ENCODE measurements at places on chromosomes 6 and 20.

DNA sequence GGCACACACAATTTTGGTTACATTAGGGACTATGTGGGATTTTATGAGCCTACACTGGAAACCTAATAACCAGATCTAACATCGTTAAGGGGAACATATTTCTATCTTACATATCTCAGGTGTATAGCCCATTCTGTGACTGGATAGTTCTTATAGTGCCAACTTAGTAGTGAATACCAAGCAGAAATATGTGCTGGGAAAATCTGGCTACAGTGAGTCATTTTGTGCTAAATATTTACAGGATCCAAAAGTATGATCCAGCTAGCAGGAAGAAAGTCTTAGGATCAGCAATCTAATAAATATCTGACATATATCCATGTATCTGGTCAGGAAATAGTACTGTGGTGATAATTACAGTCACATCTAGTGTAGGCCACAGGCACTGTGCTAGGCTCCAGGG is 94.6 kb upstream of the INSM1 start:
- no peak for DNase-seq

DNA sequence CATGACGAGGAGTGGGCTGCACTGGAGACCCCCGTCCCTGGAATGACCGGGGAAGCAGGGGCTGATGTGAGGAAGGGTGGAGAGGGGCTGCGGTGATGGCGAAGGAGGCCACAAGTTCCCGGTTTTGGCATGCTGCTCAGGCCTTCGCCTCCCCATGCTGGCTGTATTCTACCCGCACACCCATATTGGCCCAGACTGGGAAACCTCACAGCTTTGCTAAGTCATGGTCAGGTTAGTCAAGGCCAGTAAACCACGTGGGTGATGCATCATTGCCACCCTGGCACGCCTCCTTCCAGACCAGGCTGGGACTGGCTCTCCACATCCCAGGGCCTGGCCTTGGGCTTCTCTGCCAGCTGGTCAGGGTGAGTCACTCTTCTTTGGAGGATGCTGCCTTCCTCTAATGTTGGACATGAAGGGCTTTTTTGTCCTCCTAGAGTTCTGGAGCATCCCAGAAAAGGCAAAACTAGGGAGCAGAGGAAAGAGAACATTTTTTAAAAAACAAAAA is 53.8 kb downstream of the PCNA start:
- DNase-seq: peak; percentile 32

DNA sequence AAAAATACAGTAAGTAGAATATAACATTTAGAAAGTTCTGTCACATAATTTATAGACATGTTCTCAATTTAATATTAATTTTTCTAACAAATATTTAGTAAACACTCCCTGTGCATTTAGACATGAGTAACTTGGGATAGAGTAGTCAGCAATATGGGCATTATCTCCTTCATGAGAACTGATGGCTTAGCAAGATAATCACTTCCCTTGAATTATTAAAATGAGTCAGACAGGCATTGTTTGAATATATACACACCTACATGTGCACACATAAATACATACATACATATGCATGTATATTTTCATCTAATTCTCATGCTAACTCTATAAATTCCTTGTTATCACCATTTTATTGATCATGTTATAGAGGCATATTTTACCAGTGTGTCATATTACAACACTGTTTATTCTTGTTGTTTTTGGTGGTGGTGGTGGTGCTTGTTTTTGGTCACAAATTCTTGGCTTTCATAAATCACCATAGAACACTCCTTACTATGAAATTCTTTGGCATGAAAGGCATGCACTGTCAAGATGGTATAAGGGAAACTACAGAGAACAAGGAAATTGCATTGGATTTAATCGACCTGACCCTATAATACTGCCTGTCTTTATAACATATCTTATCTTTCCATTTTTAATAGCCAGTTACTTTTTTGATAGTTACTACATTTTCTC is 434.5 kb upstream of the MANEA start:
- DNase-seq: no peak

- peak; percentile 88 for DNase-seq
Observed at GRCh38 chr6:34656378-34657036, 40.1 kb downstream of the ILRUN start.

- no peak for DNase-seq
Observed at GRCh38 chr6:8014947-8015346, 49.2 kb downstream of the BLOC1S5 start.

- DNase-seq: peak; percentile 21
Observed at GRCh38 chr6:165439928-165440554, 130.6 kb upstream of the C6orf118 start.

DNA sequence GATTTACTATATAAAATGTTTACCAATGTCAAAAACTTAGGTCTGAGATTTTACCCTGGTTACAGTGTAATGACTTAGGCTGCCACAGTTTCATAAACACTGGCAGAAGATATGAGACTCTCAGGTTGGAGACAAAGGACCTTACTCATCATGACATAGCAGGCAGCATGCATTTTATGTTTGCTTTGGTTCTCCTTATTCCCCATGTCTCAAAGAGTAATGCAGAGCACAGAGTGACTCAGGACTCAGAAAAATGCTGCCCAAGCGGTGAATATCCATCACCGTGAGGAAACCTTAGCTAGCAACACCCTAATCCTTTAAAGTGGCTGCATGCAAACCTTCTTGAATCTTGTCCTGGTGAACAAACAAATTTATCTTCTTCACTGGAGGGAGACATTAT is 112.1 kb upstream of the EYS start:
- no peak for DNase-seq

DNA sequence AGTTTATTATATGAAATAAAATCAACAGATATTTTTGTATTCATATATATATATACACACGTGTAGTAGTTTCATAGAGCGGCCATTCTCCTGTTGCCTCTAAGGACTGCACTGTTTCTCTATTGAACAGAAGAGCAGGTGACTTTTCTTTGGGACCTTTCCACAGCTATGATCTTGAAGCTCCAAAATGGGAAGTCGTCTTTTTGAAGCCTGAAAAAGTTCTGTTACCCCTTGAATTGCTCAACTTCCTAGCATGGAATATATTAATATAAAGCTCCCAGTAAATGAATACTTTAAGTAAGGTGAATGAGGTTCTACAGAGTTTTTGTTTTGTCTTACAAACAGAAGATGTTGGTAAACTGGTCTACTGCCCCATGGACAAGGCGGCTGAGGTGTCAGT is 42.2 kb upstream of the ADTRP start:
- DNase-seq: no peak

GRCh38 chr6:582370-582769 is 74.5 kb downstream of the HUS1B start:
- DNase-seq: no peak

DNA sequence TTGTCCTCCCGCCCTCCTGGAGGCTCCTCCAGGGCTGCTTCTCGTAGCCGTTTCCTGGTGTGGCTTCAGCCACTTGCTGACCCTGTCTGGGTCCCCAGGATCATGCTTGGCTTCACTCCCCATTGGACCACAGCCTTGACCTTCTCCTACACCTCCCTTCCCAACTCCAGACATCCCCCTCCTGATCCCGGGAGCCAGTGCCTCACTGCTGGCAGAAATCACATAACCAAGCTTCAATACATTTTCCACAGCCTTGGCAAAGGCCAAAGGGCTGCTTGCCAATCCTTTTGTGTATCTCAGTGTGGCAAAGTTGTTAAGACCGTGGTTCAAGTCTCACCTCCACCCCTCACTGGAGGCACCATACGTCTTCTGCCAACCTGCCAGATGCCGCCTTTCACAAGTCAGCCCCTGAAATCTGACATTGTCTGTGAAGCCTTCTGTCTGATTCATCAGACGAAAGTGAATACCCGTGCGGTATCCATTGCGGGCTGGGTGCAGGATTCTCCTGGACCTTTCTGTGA is 60.1 kb downstream of the PHACTR3 start:
- DNase-seq: no peak

GRCh38 chr6:28357036-28357435 is 7.3 kb downstream of the ZKSCAN3 start:
- DNase-seq: no peak

- peak; percentile 31 for DNase-seq
Observed at GRCh38 chr20:35523298-35523888, 6.1 kb downstream of the C20orf173 start.

- DNase-seq: no peak
Observed at GRCh38 chr6:38459291-38459690, 180.4 kb downstream of the BTBD9 start.

DNA sequence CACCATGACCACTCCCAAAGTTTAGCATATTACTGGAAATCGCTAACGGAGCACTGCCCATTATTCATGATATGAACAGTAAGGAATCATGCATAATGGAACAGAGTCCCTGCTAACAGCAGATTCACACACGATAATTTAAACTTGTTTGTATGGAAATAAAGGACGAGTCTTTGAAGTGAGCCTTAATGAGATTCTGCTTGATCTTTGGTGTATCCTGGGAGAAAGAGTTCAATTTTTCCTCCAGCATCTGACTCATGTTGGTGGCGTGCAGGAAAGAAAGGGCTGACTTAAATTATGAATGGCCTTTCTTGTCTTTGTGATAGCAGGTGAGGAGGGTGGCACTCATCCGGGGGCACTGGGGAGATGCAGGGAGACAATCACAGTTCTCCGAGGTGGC is 194.6 kb downstream of the ZNF217 start:
- no peak for DNase-seq

GRCh38 chr6:168134560-168135201 is 55.7 kb upstream of the FRMD1 start:
- DNase-seq: no peak

GRCh38 chr6:26273673-26274588 is 91.1 kb upstream of the BTN3A2 start:
- DNase-seq: peak; percentile 66

- DNase-seq: no peak
Observed at GRCh38 chr6:71053475-71053874, 96.6 kb upstream of the B3GAT2 start.

GRCh38 chr6:83038246-83038645 is 27.4 kb downstream of the UBE3D start:
- DNase-seq: no peak

DNA sequence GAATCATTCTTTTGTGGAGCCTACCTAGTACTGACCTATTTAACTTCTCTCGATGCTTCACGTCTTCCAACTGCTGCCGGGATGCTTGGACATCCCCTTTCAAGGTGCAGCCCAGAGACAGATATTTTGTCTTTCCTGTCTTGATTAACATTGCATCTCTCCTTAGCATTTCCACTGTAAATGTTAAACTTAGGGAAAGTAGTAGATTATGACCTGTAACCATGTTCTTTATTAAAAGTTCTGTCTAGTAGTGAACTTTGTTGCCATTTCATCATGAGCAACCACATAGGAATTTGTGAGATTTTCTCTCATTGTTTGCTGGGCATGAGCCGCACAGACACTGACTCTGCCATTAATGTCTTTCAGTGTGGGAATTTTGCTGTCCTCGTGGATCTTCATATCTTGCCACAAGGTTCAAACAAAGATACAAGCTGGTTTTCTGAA is 117.9 kb downstream of the JAG1 start:
- DNase-seq: no peak

- no peak for DNase-seq
Observed at GRCh38 chr20:36504295-36504694, 37.0 kb upstream of the MYL9 start.

DNA sequence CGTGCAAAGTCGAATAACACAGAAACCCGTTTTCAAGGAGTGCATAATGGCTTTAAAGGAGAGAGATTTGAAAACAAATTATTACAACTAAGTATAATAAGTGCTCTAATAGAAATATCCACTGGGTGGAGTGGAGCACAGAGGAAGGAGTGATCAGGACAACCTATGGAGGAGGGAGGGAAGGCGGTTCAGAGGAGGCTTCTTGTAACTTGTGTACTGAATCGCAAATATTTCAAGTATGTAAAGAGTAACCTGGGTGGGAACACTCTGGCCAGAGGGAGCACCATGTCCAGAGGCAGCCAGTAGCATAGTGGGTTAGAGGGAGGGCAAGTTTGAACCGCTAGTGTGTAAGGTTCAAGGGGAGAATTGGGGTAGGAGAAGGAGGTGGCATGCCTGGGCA is 21.6 kb upstream of the TNFAIP3 start:
- no peak for DNase-seq

DNA sequence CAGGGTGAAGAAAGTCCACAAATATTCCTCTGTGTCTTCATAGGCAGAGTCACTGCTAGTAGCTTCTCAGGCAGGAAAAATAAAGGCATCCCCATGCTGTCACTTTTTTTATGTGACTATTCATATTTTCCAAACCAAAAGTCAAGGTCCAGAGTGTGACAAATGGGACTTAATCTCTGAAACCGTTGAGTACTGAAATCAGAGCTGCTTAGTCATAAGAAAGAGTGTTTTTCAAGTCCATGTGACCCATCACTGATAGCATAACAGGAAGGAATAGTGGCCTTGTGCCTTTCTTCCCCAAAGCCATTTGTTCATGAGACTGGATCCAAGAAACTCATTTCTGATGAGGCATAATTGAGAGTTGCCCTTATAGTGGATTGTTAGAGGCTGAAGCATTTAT is 210.3 kb upstream of the TSHZ2 start:
- no peak for DNase-seq

DNA sequence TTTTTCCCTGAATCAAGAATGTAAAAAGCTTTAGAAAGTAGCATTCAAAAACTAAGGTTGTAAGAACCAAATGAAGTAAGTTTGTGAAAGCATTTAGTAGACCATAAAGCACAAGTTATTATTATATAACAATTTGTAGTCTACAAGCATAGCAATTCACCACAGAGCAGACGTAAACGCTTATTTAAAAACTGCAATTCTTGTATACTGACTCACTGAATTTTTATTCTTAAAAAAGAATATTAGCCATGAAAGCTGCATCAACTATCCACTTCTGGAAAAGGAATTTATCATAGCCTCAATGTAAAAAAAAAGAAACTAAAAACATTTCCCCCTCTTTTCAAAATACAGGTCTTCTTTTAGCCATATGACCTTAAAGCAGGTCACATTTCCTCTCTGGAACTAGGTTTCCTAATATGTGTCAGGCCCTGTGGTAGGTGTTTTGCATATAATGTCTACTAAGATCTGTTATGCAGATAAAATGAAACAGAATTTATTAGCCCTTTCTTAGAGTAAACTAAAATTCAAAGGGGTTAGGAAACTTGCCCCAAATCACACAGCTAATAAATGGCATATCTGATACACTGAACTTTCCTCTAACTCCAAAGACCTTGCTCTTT is 2.1 kb downstream of the MAP3K7 start:
- peak; percentile 49 for DNase-seq
